Natural killer cell treated with Interleukin-12 subunit alpha and Interleukin-12 subunit beta and Interleukin-15 and Interleukin-18, amount 100 ng/mL, for 72 hours (primary cell): ENCODE measurements at places on chromosomes 12 and 14. TPM values are rescaled to one million over a fixed set of nuclear protein-coding genes. Genes with fewer than 3 reads are reported as not detected.

GRCh38 chr12:66647034-66647691, 31.7 kb downstream of the GRIP1 start:
- DNase-seq: no peak

- no peak for DNase-seq
Measured at GRCh38 chr14:100279563-100279962, 26.7 kb downstream of the SLC25A29 start.

- DNase-seq: peak; percentile 68
Measured at GRCh38 chr12:46217541-46218321, 51.1 kb downstream of the SLC38A1 start.

DNA sequence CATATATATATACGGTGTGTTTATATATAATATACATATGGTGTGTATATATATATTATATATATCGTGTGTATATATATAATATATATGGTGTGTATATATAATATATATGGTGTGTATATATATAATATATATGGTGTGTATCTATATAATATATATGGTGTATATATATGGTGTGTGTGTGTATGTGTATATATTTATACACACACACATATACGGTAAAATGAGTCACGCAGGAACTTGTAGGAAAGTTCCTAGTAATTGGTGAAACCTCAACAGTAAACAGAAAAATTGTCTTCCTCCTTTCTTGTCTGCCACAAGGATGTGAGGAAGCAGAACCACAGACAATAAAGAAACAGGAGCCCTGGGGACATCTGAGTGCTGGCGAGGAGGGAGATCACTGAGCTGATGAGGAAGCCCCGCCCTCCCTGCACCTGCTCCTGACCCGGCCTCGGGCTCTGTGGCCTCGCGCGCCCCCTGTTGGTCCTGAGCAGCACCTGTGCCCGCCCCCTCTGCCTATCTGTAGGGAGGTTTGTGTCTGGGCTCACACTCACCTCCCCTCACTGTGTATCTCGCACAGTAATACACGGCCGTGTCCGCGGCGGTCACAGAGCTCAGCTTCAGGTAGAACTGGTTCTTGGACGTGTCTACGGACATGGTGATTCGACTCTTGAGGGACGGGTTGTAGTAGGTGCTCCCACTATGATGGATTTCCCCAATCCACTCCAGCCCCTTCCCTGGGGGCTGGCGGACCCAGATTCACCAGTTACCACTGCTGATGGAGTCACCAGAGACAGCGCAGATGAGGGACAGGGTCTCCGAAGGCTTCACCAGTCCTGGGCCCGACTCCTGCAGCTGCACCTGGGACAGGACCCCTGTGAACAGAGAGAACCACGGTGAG, 1079.4 kb downstream of the TMEM121 start:
- DNase-seq: peak; percentile 79

GRCh38 chr14:91649930-91650329, 82.0 kb downstream of the CATSPERB start:
- DNase-seq: no peak

DNA sequence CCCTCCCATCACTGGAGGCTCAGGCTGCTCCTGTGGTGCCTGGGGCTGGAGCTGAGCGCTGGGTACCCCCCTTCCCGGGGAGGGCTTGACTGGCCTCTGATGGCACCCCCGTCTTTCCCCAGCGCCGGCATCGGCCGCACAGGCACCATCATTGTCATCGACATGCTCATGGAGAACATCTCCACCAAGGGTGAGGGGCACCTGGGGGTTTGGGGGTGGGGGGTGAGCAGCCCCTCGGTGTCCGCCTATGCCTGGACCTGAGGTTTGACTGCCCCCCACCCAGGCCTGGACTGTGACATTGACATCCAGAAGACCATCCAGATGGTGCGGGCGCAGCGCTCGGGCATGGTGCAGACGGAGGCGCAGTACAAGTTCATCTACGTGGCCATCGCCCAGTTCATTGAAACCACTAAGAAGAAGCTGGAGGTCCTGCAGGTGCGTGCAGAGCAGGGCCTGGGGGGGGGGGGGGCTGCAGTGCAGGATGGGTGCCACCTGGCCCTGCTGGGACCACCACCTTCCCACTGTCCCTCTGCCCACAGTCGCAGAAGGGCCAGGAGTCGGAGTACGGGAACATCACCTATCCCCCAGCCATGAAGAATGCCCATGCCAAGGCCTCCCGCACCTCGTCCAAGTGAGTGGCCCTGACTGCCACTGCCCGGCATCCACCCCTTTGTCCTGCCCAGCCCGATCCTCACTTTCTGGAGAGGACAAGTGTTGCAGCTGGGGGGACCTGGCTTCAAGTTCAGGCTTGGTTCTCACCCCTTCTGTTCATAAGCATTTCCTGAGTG, 8.8 kb downstream of the PTPN6 start:
- no peak for DNase-seq

- DNase-seq: no peak
Measured at GRCh38 chr14:69814397-69814796, 17.4 kb upstream of the SLC10A1 start.

DNA sequence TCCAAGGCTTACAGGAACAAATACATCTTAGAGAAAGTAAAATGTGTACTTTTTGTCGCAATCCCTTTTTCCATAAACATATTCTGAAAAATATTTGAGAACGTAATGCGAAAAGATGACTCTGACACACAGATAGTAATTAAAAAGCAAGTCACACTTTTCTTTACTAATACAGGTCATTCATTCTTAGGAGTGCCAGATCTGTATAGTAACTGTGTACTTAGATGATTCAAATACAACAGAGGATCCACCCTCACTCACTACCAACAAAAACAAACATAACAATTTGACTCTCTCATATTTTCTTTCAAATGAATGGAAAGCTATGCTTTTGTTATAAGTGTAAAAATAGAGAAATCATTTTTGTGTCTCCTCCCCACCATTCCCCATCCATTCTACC, 795.4 kb downstream of the SLC6A15 start:
- DNase-seq: no peak

DNA sequence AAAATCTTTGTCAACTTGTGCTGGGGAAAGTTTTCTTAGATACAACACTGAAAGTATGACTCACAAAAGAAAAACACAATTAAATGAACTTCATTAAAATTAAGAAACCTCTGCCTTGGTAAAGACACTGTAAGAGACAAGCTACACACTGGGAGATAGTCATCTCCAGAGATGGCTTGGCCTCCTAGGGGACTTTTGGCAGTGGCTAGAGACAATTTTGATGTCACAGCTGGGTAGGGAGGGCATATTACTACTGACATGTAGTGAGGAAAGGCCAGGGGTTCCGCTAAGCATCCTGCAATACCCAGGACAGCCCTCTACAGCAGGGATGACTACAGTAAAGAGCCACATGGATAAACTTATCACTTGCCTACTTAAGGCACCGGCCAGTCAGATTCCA, 8.7 kb upstream of the RNASE4 start:
- DNase-seq: no peak

Gene KRT82
- not detected for total RNA-seq

Gene SLC10A1
- not detected for total RNA-seq
